AG08396 (cell line): ENCODE measurements at places on chromosomes 1 and 21.

GRCh38 chr1:42974767-42975437 lies 16.2 kb upstream of the SLC2A1 start:
- no peak for DNase-seq

DNA sequence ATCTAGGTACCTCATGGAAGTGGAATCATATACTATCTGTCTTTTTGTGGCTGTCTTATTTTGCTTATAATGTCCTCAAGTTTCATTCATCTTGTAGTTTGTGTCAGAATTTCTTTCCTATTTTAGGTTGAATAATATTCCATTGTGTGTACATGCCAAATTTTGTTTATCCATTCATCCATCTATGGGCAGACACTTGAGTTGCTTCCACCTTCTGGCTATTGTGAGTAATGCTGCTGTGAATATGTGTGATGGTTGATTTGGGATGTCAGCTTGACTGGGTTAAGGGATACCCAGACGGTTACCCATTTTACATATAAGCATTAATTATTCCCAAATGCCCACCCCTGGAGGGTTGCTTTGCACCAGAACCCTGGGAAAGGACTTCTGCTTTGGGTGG lies 477.5 kb downstream of the PTPRU start:
- DNase-seq, result no peak

GRCh38 chr21:46144464-46145070 lies 10.8 kb downstream of the FTCD start:
- DNase-seq, result no peak

- DNase-seq, result no peak
Observed at GRCh38 chr1:167438171-167439138, 79.9 kb downstream of the CD247 start.

DNA sequence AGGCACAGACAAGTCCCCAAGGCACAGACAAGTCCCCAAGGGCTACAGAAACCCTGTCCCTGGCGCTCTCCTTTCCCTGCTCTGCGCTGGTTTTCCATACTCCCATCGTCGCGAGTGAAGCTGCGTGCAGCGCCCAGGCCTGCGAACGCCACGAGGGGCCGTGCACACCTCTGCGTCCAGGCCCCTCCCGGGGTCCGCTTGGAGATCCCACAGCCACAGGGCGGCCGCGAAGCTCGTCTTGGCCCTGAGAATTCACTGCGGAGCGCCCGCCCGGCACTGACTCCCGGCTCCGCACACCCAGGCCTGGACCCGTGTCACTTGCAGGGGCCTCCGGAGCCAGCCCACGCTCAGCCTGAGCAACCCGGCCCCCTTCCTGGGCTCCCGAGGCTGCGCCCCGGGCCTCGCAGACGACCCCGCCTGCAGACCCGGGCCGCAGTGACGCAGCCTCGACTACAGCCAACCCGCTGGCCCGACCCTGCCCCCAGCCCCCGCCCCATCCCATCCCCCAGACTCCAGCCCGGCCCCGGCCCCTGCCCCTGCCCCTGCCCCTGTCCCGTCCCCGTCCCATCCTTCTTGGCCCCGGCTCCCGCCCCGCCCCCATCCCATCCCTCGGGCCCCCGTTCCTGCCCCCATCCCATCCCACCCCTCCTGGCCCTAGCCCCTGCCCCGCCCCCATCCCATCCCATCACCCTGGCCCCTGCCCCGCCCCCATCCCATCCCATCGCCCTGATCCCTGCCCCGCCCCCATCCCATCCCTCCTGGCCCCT lies 841 bp downstream of the POFUT2 start:
- DNase-seq, result peak; percentile 51

GRCh38 chr1:221458447-221459156 lies 283.3 kb downstream of the DUSP10 start:
- peak; percentile 55 for DNase-seq

DNA sequence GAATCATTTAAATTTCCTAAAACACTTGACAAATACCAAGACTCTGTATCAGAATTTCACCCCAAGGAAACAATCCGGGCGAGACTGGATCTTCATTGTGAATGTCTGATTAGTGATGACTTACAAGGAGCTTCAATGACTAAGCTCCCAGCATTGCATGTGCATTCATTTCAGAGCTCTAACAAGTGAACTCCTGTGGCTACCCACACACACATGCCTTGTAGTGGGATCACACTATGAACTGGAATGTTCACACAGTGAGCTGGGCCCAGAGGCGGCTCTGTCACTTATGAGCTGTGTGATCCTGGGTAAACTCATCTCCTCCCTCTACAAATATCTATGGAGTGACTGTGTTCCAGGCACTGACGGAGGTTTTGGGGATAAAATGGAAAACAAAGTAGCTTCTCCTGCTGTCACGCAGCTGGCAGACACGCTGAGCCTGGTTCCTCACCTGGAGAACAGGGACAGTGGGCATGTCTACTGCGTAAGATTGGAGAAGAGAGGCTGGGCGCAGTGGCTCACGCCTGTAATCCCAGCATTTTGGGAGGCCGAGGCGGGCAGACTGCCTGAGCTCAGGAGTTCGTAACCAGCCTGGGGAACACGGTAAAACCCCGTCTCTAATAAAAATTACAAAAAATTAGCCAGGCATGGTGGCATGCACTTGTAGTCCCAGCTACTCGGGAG lies 56.9 kb downstream of the CLSTN1 start:
- DNase-seq, result peak; percentile 93

DNA sequence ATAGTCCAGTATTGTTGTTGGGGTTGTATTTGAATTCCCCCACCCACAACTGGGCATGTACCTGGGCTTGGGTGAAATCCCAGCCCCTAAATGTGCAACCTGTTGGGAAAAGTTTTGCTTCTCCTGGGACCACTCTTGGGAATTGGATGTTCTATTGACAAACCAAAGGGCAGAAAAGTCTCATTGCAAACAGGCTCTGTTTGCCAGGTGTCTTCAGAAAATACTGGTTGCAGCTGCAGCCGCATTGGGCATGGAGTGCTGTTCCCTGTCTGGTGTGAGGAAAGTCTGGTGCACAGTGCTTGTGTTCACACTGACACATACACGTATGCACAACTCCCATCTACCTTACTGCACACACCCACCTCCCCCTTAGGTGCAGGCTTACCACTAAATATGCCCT lies 12.1 kb downstream of the PTPRU start:
- DNase-seq, result no peak

- no peak for DNase-seq
Observed at GRCh38 chr1:62723883-62724282, 35.7 kb upstream of the DOCK7 start.

DNA sequence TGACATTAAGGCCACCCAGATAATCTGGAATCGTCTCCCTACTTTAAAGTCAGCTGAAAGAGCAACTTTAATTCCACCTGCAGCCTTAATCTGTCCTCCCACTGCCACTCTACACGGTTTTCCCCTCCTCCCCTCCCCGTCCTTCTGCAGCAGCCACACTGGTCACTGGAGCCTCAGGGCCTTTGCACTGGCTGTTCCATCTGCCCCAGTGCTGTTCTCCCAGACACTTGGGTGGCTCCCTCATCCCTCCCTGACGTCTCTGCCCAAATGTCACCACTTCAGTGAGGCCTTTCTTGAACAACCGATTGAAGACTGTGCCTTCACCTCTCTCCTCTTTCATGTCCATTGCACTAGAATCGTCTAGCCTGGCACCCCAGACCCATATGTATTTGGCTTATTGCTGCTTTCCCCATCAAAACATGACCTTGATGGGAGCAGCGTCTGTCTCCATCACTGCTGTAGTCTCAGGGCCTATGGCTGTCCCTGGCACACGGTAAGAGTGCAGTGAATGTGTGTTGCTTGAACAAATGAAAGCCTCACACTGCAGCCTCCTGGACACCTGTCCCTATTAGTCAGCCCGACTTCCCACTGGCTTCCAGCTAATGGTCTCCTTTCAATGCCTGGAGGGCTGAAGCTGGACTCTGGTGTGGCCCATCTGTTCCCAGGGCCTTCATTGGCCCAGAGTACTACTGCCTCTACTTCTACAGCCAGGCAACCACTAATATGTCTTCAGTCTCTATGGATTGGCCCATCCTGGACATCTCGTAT lies 10.6 kb upstream of the PRDM16 start:
- no peak for DNase-seq

GRCh38 chr1:7536891-7537591 lies 234.1 kb upstream of the VAMP3 start:
- DNase-seq, result no peak

- peak; percentile 33 for DNase-seq
Observed at GRCh38 chr1:23483321-23484252, at the start of gene ASAP3. ASAP3 (minus strand) TSS chr1:23484179; CDS start chr1:23484133, 46 bp downstream.

GRCh38 chr1:99551812-99552614 lies 93.9 kb upstream of the PALMD start:
- no peak for DNase-seq

GRCh38 chr1:12460911-12461621 lies 156.9 kb downstream of the DHRS3 start:
- no peak for DNase-seq
